ENCODE measurements at places on chromosomes 5 and 9. TPM values are rescaled to one million over a fixed set of nuclear protein-coding genes. Genes with fewer than 3 reads are reported as not detected.

HEXB gene
- 22.5 TPM for total RNA-seq

ARAP3 gene
- total RNA-seq, result 3.3 TPM

ANXA2R gene
- 0.31 TPM for total RNA-seq

FYB1 gene
- 1.4 TPM for total RNA-seq

FOXI1 gene
- total RNA-seq, result not detected

FAM151B gene
- 39.8 TPM for total RNA-seq

SLC25A46 gene
- total RNA-seq, result 180 TPM

HACD4 gene
- 0.94 TPM for total RNA-seq

CACFD1 gene
- total RNA-seq, result 19.0 TPM

CXCL14 gene
- 9.5 TPM for total RNA-seq

FAM200C gene
- total RNA-seq, result 37.6 TPM

CDC20B gene
- total RNA-seq, result 0.78 TPM

CCDC152 gene
- total RNA-seq, result 12.9 TPM

MSX2 gene
- total RNA-seq, result not detected

IFNK gene
- not detected for total RNA-seq

CYSRT1 gene
- total RNA-seq, result not detected

FOXD4L5 gene
- 0.47 TPM for total RNA-seq

RORB gene
- 52.4 TPM for total RNA-seq

FOXE1 gene
- not detected for total RNA-seq

SLC36A2 gene
- total RNA-seq, result not detected

TMED7 gene
- total RNA-seq, result 125 TPM

Measured in occipital lobe (tissue), 3 donors.